Gastroesophageal sphincter (tissue), 4 donors: ENCODE measurements at places on chromosomes 5 and 9. TPM values are rescaled to one million over a fixed set of nuclear protein-coding genes. Genes with fewer than 3 reads are reported as not detected.

Gene PCDHB2
- total RNA-seq: 3.0 TPM

Gene CAMK4
- 4.1 TPM for total RNA-seq

Gene ZNF883
- 1.2 TPM for total RNA-seq

Gene NELFB
- 36.9 TPM for total RNA-seq

Gene SPINK4
- total RNA-seq: not detected

Gene DAB2IP
- total RNA-seq: 52.4 TPM
